Ovary (tissue), 10 donors: ENCODE measurements at places on chromosomes 3 and 15.
A peak's percentile ranks its signal among the peaks of the same experiment; 100 is the strongest.

GRCh38 chr15:73983211-73983727 lies 8.8 kb downstream of the STOML1 start:
- peak; percentile 70 for DNase-seq

DNA sequence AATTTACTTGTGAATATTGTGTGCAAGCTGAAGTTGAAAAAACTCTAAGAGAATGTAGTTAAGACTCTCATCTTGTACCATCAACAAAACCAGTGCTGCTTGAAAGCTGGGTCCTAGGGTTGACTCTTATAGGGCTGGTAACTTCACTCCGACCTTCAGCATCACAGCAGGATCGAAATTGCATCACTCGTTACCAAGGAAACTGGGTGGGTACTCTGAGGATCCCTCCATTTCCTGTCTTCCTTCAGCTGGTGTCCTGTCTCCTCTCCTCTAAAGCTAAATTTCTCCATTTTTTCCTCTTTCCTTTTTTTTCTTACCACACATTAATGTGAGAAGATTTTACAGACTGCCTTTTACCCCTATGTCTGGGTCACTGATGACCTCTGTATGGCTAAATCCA lies 3.0 kb upstream of the APH1B start:
- DNase-seq, result no peak

DNA sequence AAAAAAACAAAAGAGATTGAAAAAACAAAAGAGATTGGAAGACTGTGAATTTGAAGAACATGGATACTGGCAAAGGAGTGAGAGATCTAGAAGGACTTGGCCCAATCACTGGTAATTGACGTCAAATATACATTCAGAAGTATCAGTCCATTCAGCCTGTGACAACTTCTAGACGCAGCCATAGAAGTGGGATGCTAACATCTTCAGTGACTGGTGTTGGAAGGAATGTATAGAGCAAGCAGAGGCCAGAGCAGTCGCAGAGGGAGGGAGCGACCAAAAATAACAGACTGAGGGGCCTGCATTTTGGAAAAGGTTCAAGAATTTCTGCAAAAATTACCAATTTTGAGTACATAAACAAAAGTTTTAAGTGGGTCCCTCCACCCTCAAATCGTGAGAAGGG lies 473.3 kb downstream of the CADM2 start:
- no peak for DNase-seq

GRCh38 chr3:194076475-194076874 lies 59.5 kb upstream of the HES1 start:
- no peak for DNase-seq

- DNase-seq, result no peak
These were observed 8.6 kb upstream of the GATM start for GRCh38 chr15:45386974-45387373.

GRCh38 chr3:187739094-187739560 lies 6.1 kb downstream of the BCL6 start:
- DNase-seq, result no peak

- DNase-seq, result no peak
These were observed 41.6 kb downstream of the BDH1 start for GRCh38 chr3:197513953-197514785.
